Cortex of kidney (tissue), 1 donor: ENCODE measurements at places on chromosomes 7 and 10.

- DNase-seq: no peak
These were observed 13.9 kb upstream of the TBATA start for GRCh38 chr10:70799124-70799523.

DNA sequence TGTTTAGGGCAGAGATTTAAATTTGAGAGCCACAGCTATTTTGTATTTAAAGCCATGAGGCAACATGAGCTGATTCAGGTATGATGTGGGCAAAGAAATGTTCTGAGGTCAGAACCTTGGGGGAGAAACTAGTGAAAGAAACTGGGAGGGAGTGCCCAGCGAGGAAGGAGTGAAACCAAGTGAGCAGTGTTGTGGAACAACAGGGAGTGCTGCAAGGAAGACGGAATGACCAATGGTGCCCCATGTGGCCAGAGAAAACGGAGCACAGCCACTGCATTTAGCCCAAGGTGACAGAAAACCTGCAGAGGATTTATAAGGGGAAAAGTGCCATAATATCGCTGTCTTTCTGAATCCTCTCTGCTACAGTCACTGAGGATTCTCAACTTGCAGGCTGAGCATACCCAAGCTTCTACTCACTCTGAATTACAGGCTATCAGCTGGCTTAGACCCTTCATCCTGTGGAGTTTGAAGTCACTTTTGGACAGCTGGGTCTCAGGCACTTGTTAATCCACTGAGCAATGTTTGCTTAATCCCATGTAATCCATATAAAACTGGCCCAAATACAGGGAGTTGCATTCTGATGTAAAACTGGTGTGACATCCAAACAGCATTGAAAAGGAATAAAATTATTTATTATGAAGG is 777.3 kb downstream of the CCSER2 start:
- no peak for DNase-seq

- DNase-seq: no peak
These were observed 95.7 kb upstream of the EEPD1 start for GRCh38 chr7:36057323-36057722.

DNA sequence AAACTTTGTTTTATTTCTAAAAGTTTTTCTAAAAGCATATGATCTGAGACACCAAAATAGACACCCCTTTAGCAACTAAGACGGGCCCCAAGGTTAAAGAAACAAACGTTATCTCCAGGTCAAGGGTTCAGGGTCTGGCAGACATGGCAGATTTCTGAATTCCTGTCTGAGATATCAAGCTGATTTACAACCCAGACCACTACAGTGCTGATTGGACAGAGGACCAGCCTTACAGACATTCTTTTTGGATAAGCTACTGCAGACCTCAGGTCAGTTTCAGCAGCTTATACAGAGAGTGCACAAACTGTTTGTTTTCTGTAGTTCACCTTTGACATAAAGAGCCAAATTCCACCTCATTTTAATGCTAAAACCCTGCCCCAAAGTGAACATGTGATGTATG is 34.8 kb downstream of the SVOPL start:
- no peak for DNase-seq

- no peak for DNase-seq
These were observed 98.0 kb upstream of the ZNF722 start for GRCh38 chr7:63900394-63901203.

GRCh38 chr10:71202314-71202713 is 10.1 kb upstream of the UNC5B start:
- no peak for DNase-seq

DNA sequence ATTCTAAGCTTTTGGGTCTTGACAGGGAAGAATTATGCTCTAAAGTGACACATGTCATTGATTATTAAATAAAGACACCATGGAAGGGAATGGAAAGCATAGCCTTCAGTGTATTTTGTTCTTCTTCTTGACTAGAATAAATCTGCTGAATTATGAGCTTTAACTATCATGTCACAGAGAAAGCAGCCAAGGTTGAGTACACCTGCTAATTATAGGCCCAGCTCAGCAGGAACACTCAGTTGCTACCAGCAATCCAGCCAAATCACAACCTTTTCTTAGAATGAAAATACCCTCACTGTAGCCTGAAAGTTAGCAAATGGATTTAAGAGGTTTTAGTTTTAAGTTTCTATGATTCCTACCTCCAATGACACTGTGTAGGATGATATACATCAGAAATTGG is 225.3 kb upstream of the RHOBTB1 start:
- no peak for DNase-seq

- DNase-seq: no peak
These were observed 9.7 kb downstream of the ASB10 start for GRCh38 chr7:151177310-151177709.

DNA sequence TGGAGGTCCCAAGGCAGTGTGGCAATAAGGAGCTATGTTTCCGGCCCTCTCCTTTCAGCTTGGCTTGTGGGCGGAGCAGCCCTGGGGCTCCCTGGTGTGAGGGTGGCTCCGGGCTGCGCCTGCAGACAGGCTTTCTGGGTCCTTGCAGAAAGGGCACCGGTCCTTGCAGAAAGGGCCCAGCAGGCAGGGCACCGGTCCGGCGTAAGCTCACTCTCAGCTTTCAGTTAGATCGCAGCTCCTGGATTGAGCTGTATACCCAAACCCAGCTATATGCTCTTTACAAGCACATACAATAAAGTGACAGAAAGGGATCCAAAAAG is 293.8 kb upstream of the SHH start:
- DNase-seq: no peak

GRCh38 chr7:96084881-96085553 is 236.9 kb downstream of the SLC25A13 start:
- DNase-seq: no peak

- no peak for DNase-seq
These were observed 96.4 kb downstream of the SLIT1 start for GRCh38 chr10:97089209-97089870.

GRCh38 chr10:132310701-132311337 is 3.1 kb upstream of the STK32C start:
- DNase-seq: no peak

GRCh38 chr10:76786504-76787072 is 851.0 kb downstream of the KCNMA1 start:
- DNase-seq: no peak

- no peak for DNase-seq
These were observed 646.2 kb upstream of the SEMA3D start for GRCh38 chr7:85833066-85833465.

- no peak for DNase-seq
These were observed 10.8 kb upstream of the PYROXD2 start for GRCh38 chr10:98425511-98426352.

DNA sequence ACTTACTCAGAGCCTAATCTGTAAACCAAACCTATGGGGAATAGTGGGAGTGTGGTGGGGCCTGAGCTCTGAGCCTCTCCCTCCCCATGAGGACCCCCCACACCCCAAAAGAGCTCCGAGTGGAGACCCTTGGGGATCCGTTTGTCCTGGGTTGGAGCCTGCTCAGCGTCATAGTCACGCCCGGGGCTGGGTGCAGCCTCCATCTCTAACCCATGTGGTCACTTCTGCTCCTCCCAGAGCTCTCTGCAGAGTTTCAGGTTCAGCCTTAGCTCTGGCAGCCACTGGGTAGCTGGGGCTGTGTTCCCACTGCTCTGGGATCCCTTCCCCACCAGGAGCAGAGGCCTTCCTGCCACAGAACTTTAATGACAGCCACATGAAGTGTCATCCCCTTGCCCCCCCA is 25.9 kb downstream of the PFKFB3 start:
- DNase-seq: no peak
